Stimulated activated CD8-positive, alpha-beta memory T cell treated with anti-CD3 and anti-CD28 coated beads, Interleukin-7, amount 100 ng/mL, for 1 hour (primary cell): ENCODE measurements at places on chromosomes 7 and 10.

DNA sequence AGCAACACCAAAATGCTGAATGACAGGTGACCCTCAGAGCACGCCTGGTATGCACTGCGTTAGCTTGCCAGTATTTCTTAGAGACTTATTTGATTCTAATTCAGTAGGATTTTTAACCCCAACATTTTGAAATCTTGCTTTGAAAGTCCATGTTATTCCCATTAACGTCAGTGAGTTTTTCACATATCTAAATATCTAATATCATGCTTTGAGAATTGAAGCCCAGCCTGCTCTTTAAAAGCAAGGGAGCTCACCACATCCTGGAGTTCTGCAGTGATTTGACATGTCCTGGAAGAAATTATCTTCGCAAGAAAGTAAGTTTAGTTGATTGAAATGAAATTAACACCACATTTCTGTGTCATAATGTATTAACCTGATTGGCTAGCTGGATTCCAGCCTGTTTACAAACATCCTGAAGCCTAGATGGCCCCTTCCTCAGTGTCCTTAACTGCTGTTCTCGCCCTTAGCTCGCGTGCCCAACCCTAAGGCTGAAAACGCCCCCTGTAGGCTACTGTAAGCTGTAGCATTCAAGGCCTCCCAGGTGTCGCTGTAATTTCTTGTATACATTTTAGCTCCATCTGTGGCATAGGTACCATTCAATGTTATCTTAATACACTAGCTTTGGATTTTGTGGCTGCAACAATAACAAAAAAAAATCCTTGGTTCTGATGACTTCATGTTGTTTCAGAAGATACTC, 191.5 kb downstream of the MGMT start:
- DNase-seq = no peak

DNA sequence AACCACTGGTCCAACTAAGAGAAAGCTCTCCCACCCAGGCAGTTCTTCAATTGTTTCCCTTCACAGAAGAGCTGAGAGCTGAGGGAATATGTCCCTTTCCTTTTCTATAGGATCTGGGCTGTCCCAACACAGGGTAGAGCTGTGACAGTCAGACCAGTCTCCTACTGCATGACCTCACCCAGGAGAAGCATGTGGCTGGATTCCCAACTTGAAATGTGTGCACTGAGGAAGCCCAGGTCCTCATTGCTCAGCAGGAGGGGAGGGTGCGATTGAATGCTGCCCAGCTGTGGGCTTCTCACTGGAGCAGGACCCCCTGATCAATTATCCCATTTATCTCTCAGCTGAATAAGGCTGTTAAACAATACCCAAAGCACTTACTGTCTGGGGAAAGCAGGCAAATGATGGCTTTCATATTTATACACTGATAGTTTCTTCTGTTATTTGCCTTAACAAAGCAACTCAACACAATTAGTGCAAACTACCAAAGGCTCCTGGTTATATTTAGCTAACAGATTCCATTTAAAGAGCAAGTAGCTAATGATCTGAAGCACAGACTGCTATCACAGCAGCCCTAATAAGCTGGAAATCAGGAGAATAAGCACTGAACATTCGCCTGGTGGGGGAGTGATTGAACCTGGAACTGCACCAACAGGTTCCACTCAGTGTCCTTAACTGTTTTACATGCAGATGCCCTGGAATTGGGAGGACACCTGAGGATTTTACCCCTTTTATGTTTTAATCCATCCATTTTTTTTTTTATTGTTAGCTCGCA, 508.8 kb downstream of the CCSER2 start:
- no peak for DNase-seq

DNA sequence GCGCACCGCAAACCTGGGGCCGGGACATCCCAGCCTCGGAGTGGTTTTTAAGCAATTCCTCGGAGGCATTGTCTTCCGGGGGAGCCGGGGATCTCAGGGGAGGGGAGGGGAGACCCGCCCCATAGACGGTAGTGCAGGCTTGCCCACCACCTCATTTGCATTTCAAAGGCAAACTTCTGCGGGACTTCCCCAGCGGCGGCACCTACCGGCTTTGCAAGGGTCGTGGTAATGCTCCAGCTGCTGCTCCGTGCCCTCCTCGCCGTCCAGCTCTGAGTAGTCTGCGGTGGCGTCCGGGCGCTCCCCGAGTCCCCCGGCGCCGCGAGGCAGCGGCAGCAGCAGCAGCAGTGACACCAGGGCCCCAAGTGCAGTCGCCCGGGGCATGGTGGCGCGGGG, 425 bp downstream of the TLL2 start:
- DNase-seq = no peak

GRCh38 chr10:16816830-16817124, 447 bp downstream of the RSU1 start:
- no peak for DNase-seq

GRCh38 chr7:80607136-80607535, 31.3 kb upstream of the CD36 start:
- no peak for DNase-seq

DNA sequence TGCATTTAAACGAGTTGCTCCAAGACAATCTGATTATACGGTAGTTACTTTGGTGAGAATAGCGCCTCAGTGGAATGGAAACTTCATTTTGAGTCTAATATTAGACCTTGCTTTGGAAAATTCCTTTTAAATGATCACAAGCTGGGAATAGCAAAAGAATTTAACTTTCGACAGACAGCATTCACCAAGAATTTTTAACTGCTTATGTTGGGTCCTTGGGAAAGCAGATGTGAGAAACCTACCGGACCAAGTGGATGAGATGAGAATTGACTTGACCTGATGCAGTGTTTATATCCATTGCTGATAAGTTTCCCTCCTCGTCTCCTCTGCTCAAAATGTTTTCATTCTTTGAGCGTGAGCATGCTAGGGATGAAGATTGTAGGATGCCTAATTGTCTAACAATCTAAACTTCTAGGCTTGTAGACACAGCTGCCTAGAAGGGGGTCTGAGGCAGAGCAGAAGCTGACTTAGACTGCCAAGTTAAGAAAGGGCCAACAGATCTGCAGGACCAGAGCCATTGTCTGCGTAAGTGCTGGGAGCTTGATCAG, 126.9 kb downstream of the CNNM2 start:
- DNase-seq = no peak
